ENCODE measurements at places on chromosomes 3 and 15. TPM values are rescaled to one million over a fixed set of nuclear protein-coding genes. Genes with fewer than 3 reads are reported as not detected.

A4GNT gene
- total RNA-seq: 0.41 TPM

PRR20G gene
- not detected for total RNA-seq

GABRB3 gene
- 5.5 TPM for total RNA-seq

LRRC58 gene
- 19.5 TPM for total RNA-seq

- DNase-seq: no peak
Measured at GRCh38 chr3:185204894-185205293, 49.0 kb downstream of the EHHADH start.

DNA sequence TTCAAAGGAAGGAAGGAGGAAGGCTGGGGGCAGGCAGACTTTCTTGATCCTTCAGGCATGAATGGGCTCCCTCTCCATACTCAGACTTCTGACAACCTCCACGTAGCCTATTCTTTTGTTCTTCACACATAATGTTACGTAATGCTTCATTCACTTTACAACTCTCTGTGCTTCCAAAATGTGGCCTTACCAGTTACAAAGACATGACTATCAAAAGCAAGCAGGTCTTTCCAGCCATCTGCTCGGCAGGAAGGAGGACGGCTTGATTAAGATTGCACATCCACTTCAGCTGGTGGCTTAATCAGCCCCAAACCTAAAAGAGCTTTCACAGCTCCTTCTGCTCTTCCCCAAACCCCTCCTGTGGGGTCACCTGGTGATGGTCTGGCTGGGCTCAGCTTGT, 263.2 kb downstream of the XXYLT1 start:
- no peak for DNase-seq

- DNase-seq: no peak
Measured at GRCh38 chr3:86967062-86967461, 23.9 kb downstream of the VGLL3 start.

DNA sequence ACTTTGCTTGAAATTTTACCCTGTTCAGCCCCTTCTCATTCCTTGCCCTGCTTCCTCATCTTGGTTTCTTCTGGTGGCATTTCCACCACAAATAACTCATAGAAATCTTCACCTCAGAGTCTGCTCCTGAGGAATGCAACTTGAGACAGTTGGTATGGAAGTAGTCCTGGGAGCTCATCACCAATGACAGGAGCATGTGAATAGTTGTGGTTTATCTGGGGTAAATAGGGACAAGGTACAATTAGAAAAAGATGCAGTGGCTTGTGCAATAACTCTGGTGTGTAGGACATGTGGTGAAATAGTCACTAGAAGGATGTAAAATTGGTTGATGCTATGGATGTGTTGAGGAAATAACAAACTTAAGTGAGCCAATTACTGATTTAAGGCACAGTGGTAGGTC, 72.7 kb upstream of the CHRNA7 start:
- DNase-seq: no peak

DNA sequence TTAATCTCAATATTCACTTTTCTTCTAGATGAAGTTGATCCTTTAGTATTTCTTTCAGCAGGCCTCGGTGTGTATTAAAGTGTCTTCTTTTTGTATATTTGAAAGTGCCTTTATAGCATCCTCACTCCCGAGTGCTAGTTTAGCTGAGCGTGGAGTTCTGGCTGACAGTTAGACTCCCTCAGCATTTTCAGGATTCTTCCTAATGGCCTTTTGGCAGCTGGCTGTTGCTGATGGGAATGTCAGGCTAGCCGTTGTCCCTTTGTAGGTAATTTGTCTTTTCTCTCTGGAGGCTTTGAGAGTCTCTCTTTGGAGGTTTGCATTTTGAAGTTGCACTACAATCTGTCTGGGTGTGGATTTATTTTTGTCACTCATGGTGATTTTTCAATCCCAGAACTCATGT, 94.4 kb downstream of the SRGAP3 start:
- no peak for DNase-seq

GRCh38 chr3:132488151-132488550, 70.8 kb downstream of the DNAJC13 start:
- no peak for DNase-seq

- no peak for DNase-seq
Measured at GRCh38 chr3:20458994-20459716, 273.1 kb upstream of the SGO1 start.

DNA sequence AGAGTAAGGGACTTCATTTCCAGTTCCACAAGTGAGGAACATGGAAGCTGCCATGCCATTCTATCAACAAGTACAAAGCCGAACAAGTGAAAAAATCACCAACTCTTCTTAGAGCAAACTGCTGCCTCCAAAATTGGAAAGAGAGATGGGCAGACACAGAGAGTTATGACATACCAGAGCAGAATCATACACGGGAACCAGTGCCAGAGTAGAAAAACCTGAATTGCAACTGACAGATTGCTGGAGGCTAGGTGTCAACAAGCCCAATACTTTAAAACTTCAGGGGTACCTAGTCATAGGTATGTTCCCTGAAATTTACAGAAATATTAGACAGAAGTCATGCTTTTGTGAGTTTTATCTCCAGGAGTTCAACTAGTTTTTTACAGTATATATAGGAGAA, 62.0 kb downstream of the TTBK2 start:
- no peak for DNase-seq

DNA sequence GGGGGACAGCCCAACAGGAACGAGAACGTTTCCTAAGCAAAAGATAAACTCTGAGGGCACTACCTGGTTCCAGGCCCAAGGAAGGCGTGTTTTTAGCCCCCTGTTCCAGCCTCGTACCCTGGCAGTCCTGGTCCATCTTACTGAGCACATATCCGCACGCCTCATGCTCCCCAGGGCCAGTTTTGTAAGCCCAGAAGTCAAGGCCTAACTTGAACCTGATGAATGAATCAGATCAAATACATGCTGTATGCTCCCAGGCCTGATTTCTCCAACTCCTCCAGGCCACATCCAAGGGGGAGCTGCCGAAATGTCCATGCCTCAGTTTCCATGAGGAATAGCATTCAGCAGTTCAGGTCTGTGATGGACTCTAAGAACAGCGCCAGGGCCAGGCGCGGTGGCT, 14.3 kb upstream of the DOCK3 start:
- no peak for DNase-seq

GRCh38 chr15:46853600-46853999, 863.7 kb upstream of the SEMA6D start:
- DNase-seq: no peak

DNA sequence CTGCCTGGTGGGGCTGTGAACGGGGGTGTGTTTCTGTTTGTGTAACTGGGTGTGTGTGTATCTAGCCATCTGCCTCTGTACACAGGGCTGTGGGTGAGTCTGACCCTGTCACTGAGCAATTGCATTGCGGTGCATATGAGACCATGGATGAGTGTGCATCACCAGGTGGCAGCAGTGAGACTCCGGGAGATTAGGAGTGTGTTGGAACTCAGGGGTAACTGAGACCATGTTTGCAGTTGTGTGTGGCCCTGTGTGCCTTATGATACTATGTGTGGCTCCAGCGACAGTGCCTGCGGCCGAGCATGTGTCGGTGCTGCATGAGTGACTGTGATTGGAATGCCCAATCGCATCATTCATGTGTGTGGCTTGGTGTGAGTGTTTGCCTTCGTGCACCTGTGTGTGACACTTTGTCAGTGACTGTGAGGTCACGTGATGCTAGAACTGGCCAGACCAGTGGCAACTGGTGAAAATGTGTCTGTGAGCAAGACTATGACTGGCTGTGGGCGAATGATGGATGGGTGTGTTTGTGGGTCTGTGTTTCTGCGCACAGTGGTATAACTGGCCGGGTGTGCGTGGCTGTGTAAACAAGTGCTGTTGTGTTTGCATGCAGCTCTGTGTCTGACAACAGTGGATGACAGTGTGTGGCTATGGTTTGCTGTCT, 14.0 kb downstream of the VILL start:
- peak; percentile 83 for DNase-seq

- no peak for DNase-seq
Measured at GRCh38 chr15:71626596-71627088, 183.7 kb upstream of the NR2E3 start.

DNA sequence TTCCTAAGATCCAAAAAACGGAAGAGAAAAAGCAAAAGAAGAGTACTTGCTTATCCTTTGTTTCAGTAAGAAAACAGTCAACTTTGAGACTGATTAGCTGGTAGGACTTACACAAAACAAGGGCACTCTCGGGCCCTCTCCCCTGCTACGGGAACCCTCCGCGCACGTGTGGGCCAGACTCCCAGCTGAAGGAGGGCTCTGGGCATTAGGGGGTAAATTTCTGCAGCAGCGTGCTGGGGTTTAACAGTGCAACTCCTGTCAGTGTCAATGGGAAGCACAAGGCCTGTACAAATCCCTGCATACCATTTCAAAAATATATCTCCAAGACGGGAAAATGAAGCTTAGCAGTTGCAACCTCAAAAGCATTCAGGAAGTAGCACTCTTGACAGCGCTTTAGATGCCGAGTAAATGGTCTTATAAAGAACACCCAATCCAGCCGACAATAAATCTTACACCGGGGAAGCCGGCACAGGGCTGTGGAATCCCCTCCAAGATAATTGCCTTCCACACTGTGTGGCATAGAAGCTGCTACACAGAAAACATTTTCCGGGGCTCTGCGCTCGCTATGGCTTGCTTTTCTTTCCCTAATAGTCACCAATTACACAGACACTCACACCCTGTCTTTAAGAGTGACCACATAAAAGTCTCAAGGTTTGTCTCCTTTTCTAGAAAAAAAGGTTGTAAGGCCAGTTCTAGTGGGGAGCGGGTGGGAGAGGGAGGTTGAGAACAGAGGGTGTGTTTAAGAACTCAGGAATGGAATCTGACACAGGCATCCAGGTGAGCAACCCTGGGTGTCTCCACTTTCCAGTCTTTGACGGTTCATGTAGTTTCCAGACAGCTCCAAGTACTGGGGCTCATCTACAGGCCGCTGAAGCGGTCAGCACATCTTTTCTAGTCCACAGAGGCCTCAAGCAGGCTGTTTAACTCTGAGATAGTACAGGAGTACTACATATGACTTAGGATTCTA, 512.7 kb downstream of the FOXP1 start:
- no peak for DNase-seq
